ENCODE measurements at places on chromosomes 11 and 22.

DNA sequence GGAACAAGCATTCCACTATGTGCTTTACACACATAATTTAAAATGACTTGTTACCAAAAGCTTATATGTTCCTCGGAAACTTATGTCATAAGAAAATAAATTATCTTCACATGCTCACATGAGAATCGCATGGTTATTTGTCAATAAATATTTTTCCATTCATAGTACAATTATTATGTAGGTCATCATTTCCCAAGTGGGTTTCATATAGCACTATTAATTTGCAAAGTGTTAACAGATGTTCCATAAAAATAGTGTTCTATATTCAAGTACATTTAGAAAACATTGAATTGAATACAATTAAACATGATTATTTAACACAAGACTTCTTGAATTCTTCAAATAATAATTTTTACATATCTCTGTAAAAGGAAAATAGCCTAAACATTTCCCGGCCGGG, 23.9 kb downstream of the LRRC4C start:
- DNase-seq: no peak

- DNase-seq: no peak
Measured at GRCh38 chr11:76610871-76611475, 59.6 kb downstream of the LRRC32 start.

- no peak for DNase-seq
Measured at GRCh38 chr11:32088117-32088941, 2.5 kb upstream of the RCN1 start.

DNA sequence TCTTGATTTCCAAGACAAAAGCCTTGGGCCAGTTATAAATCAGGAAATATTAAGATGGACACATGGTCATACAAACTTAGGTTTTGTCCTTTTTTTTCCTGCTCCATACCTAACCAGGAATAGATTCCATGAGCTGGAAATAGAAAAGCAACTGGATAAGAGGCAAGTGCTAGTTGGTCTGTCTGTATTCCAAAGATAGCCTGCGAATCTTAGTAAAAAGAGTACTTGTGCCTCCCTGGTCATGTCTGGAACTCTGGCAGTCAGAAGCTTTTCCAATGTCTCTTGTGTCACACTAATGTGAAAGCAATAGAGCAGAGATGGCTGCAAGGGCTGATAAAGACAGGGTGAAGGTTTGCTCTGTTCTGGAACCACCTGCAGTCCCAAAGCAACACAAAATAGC, 590.2 kb upstream of the ANO5 start:
- DNase-seq: no peak

GRCh38 chr11:95081412-95081811, 8.2 kb upstream of the ENDOD1 start:
- DNase-seq: no peak

Data from activated naive CD4-positive, alpha-beta T cell treated with Interleukin-2 at 50 U/mL for 16 hours (primary cell).